ENCODE measurements at places on chromosomes 13 and 19.

DNA sequence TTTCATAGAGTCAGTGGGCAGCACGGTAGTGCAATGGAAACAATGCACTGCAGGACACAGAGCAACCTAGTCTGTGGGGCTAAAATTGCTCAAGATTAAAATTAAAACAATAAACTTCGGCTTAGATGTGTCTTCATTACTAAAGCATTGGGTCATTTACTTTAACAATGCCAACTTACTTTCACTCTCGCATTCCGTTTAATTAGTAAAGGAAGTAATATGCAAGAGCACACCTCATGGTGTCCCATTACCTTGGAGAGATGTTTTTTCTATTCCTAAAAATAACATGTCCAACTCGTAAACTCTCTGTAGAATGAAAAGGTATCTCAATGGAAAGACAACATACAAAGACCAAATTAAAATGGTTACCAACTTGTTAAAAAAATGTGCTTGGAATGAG is 738.4 kb downstream of the PCDH17 start:
- no peak for DNase-seq

DNA sequence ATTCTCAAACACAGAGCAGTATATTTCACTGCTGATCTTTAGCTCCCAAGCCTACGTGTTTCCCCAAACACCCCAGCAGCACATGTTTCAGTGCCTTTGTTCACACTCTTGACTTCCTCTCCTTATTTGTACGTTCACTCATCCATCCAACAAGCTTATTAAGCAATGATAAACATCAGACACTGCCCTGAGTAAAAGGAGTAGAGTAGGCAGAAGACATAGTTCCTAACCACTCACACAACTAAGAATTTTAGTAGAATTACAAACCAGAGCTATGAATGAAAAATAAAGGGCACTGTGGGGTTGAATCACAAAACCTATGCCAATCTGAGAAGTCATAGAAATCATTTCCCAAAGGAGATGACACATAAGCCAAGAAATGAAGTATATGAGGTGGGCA is 213.5 kb downstream of the DIAPH3 start:
- no peak for DNase-seq

DNA sequence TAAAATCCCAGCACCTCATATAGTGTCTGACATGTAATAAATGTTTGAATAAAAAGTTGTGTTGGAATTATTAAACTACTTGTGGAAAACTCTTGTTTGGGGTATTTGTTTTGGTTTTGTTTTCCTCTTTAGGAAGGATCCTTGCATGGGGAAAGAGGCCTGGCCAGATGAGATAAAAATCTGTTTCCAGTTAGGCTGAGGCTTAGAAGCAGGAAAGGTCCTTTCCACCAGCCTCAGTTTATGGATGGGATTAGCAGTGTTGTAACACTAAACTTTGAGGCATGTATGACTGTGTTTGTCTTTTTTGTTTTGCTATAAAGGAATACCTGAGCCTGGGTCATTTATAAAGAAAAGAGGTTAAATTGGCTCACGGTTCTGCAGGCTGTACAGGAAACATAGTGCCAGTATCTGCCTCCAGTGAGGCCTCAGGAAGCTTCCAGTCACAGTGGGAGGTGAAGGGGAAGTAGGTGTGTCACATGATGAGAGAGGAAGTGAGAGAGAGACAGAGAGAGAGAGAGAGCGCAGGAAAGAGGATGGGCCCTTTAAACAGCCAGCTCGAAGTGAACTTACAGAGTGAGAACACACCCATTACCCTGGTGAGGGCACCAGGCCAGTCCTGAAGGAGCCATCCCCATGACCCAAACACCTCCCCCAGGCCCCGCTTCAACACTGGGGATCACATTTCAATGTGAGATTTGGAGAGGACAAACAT is 21.6 kb downstream of the SPATA13 start:
- no peak for DNase-seq

GRCh38 chr13:110565296-110565695 is 3.8 kb upstream of the RAB20 start:
- DNase-seq: no peak
